HT-29 (cell line): ENCODE measurements at places on chromosomes 2 and 18. TPM values are rescaled to one million over a fixed set of nuclear protein-coding genes. Genes with fewer than 3 reads are reported as not detected.

- no peak for DNase-seq
These were observed 66.5 kb upstream of the CCDC178 start for GRCh38 chr18:33507019-33507418.

DNA sequence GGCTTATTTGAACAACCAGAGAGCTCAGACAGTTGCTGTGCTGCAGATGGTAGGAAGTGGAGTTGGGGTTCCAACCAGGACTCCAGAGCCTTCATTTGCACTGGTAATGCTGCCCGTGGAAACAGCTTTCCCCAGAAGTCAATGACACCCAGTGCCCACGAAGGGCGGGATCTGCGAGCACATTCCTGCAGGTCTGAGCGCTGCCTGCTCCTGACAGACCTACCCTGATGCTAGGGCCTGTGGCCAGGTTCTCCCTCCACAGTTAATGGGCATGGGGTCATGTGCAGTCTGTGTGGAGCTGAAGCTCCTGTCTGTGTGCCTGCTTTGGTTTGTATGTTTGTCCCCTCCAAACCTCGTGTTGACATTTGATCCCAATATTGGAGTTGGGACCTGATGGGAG lies 299.0 kb upstream of the HS6ST1 start:
- no peak for DNase-seq

DNA sequence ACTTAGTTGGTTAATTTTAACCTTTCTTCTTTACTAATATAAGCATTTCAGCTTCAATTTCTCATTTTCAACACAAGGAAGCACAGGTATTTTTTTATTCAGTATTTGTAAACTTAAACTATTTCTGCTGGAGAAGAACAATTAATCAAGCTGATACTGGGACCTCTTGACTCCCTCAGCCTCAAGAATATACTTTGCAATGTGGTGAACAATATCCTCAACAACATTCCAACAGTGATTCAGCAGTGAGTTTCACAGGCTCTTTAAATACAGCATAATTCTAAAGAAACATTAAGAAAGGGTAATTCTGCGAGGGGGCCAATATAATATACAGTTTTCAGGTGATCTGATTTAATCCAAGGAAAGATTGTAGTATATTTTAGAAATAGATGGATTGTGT lies 10.0 kb downstream of the RAPGEF4 start:
- DNase-seq: no peak

- no peak for DNase-seq
These were observed 23.8 kb downstream of the EN1 start for GRCh38 chr2:118823633-118824032.

DNA sequence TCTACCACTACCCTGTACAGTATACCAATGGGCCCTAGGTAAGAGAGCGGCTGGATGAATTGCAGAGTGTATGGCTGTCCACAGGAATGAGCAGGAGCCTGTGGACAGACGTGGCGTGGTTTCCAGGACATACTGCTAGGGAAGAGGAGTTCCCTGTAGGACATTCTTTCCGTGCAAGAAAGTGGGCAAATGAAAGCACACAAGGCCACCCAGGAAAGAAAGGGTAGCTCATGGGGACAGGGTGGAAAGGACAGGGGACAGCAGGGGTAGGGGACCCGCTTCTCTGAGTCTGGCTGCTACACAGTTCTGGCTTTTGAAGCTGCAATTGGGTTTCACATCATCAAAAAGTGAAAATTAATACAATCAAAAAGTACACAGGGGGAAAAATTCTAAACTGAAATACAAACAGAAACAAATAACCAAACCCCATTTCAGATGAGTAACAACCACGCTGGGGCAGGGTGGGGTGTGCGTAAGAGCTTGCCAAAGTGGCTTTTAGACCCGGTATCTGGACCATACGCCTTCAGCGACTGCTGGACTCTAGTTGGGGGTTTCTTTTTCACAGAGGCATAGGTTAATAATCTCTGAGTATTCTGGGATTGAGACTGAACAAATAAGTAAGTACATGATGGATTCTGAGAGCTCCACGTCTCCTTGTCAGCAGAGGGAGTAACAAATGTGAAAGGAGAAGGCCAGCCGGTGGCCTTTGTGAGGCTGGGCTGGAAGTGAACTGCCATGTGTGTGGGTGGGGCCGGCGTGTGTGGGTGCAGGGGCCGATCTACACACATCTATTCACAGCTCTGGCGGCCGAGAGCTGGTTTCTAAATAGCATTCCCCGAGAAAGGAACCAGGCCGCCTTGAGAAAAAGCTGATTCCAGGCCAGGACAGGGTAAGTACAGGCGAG lies 84.0 kb downstream of the HDAC4 start:
- no peak for DNase-seq

GRCh38 chr2:57920342-57920939 lies 126.2 kb upstream of the VRK2 start:
- DNase-seq: no peak

DNA sequence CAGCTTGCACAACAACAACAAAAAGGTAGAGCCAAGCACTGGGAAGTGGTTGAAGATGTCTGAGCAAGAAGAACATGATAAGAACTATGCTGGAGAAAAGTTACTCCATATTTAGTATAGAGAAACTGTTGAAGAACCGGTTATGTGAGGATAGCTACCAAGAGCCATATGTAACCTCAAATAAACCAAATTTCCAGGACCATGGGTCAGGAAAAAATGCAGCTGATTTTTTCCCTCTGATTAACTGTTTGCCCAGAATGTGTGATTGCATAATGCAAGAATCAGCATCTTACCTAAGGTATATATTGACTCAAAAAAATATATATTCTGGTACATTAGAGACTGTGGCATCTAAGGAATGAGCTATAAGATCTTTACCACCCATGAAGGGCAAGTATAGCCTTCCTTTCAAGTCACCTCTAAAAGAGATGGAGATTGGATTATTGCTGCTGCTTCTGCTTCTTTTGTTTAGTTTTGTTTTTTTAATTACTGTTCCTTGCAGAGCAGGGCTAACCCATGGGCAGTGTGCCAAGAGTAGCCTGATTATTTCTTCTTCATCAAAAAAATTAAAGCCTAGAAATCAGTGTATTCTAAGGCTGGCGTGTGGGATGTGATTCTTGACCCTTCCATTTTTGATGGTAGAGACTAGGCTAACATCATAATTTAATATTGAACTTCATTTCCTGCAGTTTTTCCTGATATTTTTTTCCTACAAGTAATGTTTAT lies 76.9 kb upstream of the MAP3K20 start:
- peak; percentile 61 for DNase-seq

- DNase-seq: no peak
These were observed 9.1 kb downstream of the ITM2C start for GRCh38 chr2:230873661-230874401.

- DNase-seq: no peak
These were observed 148.2 kb downstream of the KIAA1328 start for GRCh38 chr18:36977121-36977520.

DNA sequence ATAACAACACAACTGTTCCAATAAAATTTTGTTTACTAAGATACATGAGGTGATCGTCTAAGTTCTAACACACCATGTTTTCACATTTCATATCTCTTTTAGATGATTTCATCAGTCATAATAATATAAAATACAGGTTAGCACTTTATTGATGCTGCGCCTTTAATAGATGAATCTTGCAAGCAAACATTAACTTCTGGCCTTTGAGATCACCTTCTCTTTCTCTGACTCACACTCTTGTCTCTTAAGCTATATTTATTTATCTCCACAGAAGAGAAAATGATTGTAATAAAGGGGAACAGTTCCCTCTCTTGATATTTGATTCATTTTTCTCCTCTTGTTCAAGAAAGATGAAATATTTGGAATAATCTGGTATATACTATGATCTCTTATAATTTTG lies 603.3 kb upstream of the POU3F3 start:
- DNase-seq: peak; percentile 46

GRCh38 chr2:147003081-147003480 lies 841.7 kb upstream of the ACVR2A start:
- no peak for DNase-seq

DNA sequence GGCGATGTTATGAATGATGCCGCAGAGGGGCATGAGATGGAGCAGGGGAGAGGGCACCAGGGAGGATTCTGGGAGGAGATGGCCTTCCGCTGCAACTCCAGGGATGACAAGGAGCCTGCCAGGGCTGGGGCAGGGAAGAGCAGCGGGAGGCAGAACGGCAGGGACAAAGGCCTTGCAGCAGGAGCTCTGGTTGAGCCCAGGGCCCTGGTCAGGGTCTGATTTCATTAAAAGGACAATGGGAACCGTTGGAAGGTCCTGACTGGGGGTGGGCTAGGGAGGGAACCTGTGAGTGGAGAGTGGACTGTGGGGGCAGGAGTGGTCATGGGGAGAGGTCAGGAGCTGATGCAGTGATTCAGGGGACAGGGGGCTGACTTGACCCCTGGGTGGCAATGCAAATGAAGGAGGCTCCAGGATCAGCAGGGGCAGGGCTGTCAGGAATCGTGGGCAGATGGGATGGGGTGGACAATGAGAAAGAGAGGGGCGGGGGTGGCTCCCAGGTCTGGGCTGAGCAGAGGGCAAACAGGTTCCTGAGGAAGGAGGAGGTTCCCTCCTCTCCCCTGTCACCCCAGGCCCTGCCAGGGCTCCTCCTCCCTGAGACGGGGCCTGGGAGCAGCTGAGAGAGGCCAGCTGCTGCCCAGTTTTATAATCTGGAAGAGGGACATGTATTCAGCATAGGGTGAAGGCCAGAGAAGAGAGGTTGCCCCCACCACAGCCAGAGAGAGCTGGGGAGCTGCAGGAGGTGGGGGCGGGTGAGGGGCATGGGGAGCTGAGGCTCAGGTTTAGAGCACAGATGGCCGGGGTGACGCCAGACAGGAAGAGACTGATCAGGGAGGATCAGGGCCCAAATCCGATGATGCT lies 7.3 kb upstream of the DUSP2 start:
- DNase-seq: no peak

GRCh38 chr2:184041777-184042176 lies 556.6 kb upstream of the ZNF804A start:
- DNase-seq: no peak

- no peak for DNase-seq
These were observed 77.4 kb downstream of the MAPRE2 start for GRCh38 chr18:35118641-35119040.

- no peak for DNase-seq
These were observed 183.5 kb downstream of the ANTXR1 start for GRCh38 chr2:69196327-69197117.

DNA sequence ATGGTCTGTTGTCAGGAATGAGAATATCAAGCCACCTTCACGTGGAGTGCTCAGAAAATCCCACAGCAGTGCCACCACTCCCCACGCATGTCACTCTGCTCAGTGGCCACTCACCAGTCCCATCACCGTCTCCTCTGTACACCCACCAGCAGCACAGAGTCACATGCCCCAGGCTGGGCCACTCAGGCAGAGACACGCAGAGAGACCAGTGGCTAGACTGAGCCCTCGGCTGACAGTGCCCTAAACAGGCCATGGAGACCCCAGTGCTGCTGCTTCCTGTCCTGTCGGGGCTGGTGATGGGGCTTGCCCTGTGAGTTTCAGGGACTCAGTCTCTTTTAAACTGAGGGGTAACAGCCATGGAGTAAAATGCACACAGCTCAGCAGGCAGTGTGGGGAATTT lies 25.9 kb downstream of the ODC1 start:
- no peak for DNase-seq

- peak; percentile 21 for DNase-seq
These were observed 9.5 kb upstream of the SMAD7 start for GRCh38 chr18:48959921-48960920.

DNA sequence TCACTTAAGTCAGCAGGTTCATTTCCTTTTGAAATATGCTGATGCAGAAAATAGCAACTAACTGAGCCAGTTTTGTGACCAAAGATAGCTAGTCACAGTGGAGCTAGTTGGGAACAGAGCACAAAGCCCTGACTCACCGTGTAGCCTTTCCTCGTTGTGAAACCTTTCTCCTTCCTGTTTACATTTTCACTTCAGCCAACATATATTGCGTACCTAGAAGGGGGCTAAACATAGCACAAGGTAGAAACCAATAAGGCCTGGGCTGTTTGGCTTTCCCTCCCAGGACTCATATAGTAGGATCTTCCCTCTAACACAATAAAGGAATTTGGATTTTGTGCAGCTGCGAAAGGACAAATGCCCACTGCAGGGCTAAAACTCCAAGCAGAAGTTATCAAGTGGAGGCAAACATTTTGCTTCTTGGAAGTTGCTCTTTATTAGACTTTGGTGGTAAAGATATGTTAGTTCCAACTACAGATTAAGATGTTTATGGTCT lies 24.5 kb upstream of the LPIN2 start:
- DNase-seq: peak; percentile 90

GRCh38 chr2:180446492-180446891 lies 439.4 kb upstream of the CWC22 start:
- DNase-seq: no peak

- DNase-seq: no peak
These were observed 198.3 kb upstream of the NABP1 start for GRCh38 chr2:191479680-191480023.

DNA sequence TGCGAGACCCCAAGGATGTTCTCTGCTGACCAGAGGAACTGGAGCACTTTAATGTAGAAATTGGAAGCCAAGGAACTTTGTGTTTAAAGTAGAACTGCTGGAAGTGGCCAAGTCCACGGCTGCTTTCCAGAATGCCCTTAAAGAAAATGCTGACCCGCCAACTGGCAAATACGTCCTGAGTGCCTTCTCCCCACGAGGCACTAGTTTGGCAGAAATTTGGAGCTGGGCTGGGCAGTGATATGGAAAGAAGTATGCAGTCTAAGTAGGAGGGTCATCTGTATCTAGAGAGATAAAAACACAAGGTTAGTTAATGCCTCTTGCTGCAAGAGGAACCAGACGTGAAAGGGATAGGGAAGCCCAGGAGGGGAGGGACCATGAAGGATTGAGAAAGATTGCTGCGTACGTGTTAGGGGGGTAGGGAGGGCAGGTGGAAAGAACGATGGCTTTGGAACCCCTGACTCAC lies 59.3 kb upstream of the RFX8 start:
- DNase-seq: no peak

DNA sequence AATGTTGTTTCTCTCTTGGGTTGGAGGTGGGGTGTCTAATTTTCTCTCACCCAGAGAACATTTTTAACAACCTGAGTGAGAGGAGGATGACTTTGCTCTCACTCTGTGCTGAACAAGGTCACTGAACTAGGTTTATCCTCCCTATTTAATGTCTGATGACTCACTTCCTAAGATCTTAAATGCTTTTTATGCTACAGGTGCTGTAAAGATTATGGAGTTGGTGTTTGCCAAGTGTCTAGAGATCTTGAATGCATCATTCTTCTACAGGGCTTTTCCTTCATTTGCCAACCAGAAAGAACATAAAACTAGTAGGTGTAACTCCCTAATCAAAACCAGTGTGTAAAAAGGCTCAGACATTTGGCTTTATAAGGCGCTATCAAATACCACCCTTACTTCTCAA lies 350.5 kb upstream of the ETAA1 start:
- no peak for DNase-seq

GRP gene
- total RNA-seq: not detected in 2 replicates

MC2R gene
- not detected in 2 replicates for total RNA-seq

TET3 gene
- 11.7 and 13.3 TPM in 2 replicates for total RNA-seq

RGPD5 gene
- 18.6 and 19.4 TPM in 2 replicates for total RNA-seq

PROKR1 gene
- not detected in 2 replicates for total RNA-seq

NPAS2 gene
- 9.8 and 10.5 TPM in 2 replicates for total RNA-seq

SCN3A gene
- total RNA-seq: 0.03 TPM in 1 of 2 replicates, not detected in the other
